AG04450 (cell line): ENCODE measurements at places on chromosomes 11 and 22.

DNA sequence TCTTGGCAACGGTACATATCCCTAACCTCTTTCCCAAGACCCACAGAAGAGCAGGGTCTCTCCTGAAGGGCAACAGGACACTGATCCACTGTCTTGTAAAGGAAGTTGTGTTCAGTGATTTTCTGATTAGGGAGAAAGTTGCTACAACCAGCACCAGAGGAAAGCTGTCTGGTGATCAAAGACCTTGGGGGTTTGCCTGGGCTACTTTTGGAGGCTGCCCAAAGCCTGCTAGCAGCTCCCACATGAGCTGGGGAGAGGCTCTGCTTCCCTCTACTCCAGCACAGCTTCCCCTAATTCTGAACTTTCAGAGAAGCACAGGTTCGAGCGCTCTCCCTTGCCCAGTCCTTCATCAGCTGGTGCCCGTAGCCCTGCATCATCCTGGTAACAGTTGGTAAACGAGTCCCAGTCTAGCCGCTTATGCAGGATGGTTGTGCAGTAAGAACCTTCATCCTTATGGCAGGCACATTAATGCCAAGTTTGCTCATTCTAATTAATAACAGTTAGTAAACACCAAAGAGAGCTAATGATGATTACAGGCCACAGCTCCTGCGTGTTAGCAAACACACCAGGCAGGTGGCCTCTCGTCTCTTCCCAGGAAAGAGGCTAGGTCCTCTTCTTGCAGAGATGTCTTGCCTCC is 173.1 kb downstream of the NTM start:
- no peak for DNase-seq

GRCh38 chr22:27650572-27650971 is 151.0 kb downstream of the MN1 start:
- no peak for DNase-seq

- DNase-seq = no peak
Observed at GRCh38 chr11:43879789-43880639, 617 bp upstream of the ALKBH3 start.

GRCh38 chr11:64342869-64343745 is 3.1 kb downstream of the CCDC88B start:
- DNase-seq = no peak

- no peak for DNase-seq
Observed at GRCh38 chr11:76327756-76328388, 53.1 kb downstream of the THAP12 start.

DNA sequence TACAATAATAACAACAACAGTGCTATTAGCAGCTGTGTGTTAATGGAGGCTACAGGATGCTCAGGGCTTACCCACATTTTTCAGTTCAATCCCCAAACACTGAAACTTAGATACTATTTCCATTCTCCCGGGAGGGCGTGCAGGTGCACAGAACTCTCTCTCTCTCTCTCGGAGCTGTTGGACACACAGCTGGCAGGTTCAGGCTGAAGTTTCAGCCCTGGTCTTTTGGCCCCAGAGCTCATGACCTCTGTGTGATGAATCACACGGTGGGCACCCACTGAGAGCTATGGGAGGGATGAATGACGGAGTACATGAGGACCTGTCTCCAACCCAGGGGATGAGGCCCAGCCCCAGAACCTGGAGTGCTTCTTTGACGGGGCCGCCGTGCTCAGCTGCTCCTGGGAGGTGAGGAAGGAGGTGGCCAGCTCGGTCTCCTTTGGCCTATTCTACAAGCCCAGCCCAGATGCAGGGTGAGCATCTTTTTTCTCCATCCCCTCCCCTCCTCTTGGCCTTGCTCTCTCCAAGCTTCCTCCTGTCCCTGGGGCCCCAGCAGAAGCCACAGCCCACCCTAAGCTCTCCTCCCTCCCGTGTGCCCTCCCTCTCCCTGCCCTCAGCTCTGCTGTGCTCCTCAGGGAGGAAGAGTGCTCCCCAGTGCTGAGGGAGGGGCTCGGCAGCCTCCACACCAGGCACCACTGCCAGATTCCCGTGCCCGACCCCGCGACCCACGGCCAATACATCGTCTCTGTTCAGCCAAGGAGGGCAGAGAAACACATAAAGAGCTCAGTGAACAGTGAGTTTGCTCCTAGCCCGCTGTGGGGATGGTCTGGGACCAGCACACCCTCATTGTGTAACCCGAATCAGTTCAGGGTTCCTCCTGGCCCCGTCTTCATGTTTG is 16.9 kb downstream of the CSF2RB start:
- no peak for DNase-seq

DNA sequence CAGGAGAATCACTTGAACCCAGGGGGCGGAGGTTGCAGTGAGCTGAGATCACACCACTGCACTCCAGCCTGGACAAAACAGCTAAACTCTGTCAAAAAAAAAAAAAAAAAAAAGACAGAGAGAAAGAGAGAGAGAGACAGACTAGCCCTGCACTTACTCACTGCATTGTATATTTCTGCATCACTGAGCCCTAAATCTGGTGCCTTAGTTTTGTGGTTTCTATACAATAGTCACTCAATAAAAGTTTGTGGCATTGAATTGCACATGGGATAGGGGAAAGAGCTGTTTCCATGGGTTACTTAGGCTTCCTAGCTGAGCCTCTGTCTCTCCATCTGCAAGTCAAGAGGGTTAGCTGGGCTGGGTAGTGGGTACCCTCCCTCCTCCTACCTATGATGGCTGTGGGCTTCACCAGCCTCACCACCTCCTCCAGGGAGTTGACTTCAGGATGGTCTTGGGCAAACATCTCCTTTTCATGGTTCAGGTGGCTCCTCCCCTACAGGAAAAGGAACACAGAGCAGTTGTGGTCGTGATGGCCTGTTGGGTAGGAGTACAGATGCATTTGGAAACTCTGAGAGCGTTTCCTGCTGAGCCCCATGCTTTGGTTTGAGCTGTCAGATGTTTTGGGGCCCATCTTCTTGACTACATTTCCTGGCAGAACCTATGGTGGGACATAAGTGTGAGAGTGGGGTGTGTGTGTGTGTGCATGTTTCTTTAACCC is 73.2 kb downstream of the CCDC81 start:
- no peak for DNase-seq

GRCh38 chr22:47593911-47594311 is 831.5 kb downstream of the TBC1D22A start:
- no peak for DNase-seq

DNA sequence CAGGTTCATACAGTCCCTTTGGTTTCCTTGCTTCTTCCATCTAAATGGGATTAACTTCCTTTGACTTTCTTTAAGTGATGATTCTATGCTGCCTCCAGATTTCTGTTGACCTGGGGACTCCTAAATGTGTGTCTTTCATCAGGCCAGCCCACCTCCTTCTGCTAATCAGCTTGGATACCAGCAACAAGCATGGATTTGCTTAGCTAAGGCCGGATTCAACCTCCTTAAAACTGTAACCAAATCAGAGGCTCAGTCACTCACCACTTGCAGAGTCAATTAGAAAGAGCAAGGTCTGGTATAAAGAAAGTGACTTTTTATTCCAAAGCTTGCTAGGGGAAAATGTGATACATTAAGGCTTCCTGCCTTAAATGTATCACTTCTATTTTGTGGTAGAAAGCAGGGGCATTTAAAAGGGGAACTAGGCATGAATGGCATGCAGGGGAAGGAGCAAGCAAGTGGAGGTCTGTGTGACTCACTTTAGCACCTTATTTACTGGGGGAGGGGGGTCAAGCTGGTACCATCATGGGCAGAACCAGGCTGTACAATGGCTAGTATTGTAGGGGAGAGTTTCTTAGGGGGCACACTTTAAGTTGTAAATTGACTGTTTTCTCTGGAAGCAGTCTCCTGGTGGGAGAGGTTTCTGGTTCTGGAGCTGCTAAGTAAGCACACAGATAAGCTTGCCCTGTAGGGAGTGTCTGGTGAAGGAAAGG is 239.0 kb upstream of the PDGFD start:
- no peak for DNase-seq

GRCh38 chr22:50452649-50453048 is 22.2 kb downstream of the SBF1 start:
- no peak for DNase-seq

DNA sequence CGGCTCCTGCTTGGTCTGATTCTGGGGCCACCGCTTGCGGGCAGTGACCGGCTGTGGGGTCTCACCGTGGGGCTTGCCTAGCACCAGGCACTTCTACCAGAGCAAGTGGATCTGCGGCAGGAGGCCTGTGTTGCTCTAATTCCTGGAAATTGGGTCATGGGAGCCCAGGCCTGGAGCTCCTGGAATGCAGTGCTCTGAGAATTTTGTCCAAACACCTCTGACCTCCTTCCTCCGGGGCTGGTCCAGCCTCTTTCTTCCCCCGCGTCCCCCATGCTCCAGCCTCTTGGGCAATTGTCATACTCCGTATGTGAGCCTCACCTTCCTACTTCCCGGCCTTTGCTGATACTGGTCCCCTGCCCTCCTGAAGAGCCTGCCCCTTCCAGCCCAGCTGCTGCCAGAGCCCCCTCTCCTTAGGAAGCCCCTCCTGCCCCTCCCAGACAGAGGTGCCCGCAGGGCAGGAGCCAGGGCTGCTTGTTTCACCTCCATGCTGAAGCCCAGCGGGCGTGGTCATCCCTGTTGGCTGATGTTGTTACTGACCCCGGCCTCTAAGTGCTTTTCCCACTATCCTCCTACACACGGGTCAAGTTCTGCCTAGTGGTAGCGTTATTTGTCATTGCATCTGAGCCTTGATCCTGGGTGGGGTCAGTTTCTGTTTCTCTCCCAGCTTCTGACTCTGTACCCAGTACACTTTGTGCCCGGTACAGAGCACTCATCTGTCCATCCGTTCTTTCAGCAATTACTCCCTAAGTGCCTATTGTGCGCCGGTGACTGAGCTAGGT is 9.6 kb downstream of the MGAT3 start:
- no peak for DNase-seq

DNA sequence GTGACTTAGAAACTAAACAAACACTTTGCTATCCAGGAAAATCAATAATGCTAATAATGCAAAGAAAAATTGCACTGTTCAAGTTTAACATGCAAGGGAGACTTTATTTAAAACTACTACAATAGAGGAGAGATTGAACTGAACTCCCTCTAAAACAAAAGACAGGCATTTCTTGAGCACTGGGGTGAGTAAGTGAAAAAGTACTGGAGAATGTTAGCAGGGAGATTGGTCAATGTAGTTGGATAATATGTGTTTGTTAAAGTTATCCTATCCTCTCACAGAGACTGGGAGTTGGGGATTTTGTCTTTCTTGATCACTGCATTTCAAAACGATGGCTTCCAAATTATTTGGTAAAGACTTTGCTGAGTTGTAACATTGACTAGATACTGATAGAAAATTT is 77.6 kb downstream of the LUZP2 start:
- DNase-seq = no peak

DNA sequence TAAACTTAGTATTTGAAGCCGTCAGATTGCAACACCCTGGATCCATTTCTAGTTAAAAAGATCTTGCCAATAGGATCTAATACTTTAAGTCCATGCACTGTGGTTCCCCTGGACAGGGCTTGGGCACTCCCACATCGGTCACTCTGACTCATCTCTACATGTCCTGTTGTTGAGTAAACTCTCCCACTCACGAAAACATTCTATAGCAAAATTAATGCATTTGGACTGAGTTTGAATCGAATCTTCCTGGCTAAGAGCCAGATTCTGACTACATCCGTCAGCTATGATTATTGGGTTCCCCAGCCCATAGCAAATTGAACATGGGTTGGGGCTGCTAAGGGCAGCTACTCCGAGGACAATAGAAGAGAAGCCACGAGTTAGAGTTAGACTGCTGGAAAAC is 182.1 kb upstream of the SORL1-AS1 start:
- DNase-seq = peak; percentile 85

DNA sequence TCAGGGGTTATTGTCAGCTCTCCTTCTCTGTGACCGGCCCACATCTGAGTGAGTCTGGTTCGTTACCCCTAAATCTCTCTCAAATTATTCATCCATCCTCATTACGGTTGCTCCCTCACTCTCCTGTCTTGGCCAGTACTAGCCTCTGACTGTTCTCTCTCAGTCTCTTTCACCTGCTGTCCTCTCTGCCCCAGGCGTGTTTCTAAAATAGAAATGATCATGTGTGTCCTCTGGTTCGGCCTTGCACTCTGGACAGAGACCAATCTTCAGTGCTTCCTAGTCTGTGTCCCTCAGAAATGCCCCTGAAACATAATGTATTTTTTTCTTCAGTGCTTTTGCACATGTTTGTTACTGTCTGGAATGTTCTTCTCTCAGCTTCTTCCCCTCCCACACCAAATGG is 4.9 kb downstream of the PSMD13 start:
- no peak for DNase-seq

DNA sequence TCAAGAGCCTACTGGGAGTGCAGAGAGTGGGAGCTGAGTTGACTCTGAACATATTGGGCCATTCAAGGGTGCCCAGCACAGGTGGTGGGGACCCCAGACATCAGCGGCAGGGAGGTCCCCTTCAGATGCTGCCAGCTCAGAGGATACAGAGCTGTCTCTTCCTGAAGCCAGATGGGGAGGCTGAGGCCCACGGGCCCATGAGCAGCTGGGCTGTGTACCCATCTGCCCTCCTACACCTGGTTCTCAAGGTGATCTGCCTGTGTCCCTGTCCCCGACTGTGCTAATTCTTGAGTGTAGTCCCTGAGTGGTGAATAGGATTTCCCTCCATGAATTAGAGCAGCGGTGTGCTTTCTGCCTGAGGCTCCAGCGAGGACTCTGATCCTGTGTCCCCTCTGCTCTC is 76.3 kb downstream of the MICAL2 start:
- no peak for DNase-seq

DNA sequence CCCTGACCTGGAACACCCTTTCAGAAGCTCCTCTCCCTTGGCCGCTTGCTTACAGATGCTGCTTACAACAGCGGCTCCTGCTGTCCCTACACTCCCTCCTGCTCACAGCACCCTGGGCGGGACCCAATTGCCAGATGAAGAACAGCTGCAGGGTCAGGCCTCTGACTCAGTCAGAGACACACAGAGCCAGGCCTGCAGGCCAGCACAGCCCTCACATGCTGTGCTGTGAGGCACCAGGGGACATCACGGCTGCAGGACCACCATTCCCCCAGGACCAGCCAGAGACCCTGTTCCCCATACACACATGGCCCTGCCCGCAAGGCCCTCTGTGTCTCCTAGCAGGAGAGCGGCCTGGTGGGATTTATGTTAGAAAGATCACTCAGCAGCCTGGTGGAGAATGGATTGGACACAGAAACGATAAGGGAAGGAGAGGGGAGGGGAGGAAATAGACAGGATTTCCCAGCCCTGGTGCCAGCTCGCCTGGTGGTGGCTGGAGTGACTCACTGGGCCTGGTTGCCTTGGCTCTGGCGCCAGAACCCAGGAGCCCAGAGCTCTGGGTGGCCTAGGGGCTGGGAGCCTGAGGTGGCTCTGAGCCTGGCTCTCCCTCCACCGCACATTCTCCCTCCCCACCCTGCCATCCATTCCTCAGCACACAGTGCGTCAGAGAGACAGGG is 6.7 kb downstream of the CAPN5 start:
- DNase-seq = peak; percentile 80

DNA sequence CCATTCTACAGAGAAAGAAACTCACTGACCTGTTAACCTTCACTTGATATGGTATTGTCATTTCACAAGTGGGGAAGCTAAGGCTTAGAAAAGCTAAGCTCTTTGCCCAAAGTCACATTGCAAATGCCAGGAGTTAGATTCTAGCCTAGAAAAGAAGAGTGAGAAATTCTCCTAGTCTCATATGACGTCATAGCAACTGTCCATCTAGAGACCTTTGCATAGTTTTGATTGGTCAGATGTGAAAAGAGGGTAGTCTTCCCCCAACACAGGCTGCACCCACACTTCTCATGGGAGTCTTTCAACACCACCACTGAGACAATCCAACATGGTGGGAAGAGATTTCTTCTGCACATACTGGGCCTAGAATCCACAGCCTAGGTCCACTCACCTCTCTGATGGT is 197.9 kb downstream of the NTM start:
- DNase-seq = no peak
